ENCODE measurements at places on chromosomes 12 and 14.
A peak's percentile ranks its signal among the peaks of the same experiment; 100 is the strongest.

- DNase-seq: no peak
Measured at GRCh38 chr14:58401587-58401986, 5.9 kb downstream of the TOMM20L start.

DNA sequence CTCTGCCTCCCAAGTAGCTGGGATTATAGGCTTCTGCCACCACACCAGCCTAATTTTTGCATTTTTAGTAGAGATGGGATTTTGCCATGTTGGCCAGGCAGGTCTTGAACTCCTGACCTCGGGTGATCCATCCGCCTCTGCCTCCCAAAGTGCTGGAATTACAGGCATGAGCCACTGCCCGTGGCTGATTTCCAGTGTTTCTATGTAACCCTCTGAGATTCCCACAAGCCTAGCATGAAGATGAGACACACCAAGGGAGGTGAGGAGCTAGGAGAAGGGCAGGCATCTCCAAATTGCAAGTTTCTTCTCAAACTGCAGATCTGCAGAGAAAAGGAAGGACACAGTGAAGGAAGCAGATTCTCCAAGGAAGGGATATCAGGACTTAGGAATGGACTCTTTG lies 125.0 kb downstream of the CACNA1C start:
- no peak for DNase-seq

DNA sequence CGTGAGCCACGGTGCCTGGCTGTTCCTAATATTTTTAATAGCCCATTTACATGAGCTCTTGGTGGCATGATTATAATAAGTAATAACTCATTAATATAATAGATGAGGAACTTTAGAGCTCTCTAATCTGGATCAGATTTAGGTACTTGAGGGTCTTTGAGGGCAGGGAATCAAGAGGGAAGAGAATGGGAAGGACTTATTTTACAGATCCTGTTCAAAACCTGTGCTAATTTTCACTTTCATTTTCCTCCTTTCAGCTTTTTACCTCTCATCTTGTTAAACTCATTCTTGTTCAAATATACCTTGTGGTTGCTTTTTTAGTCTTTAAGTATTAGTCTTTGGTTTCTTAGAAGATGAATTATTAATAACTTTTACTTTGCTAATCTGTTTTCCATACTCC lies 5.6 kb downstream of the NECAP1 start:
- no peak for DNase-seq

- DNase-seq: no peak
Measured at GRCh38 chr12:113638460-113638775, 166.7 kb upstream of the LHX5 start.

DNA sequence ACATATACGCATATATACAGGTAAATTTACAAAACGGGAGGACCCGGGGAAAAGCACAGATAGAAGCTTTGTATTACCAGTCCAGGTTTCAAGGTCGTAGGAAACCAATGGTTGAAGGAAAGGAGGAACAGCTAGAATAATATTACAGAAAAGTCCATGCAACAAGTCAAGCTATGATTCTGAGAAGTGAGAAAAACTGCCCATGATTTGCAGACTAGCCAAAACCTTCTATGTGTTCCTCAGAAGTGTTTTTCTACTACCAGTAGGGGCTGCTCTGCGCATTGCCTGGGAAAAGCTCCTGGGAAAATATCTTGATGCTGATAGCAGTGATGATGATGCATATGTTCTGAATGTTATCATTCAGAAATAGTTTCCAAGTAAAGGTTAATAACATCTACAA lies 2.2 kb downstream of the PDZRN4 start:
- no peak for DNase-seq

DNA sequence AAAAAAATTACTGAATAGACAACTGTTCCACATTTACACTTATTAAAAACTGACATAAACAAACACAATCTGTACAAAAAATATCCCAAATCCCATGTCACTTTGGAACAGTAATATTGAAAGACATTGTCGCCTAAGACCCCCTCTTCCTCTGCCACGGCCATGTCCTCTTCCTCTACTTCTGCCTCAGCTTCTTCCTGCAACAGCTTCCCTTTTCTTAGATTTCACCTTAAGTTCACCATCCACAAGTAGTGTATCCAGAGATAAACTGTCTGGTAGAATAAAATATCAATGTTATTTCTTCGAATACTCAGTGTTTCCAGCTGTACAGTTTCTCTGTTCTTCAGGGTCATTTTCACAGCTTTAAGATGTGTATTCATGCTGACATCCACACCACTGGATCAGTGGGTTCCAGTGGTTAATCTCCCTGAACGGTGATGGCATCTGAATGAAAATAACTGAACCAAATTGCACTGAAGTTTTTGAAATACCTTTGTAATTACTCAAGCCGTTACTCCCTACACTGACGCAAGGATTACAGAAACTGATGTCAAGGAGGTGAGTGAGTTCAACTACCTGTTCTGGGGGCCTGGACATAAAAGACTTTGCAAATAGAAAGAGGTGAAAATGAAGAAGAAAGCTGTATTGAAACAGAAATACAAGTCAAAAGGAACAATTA lies 208.5 kb downstream of the C12orf50 start:
- peak; percentile 71 for DNase-seq

- no peak for DNase-seq
Measured at GRCh38 chr12:116138364-116138763, 139.1 kb downstream of the MED13L start.

- DNase-seq: no peak
Measured at GRCh38 chr14:44928793-44929192, 33.0 kb downstream of the KLHL28 start.

DNA sequence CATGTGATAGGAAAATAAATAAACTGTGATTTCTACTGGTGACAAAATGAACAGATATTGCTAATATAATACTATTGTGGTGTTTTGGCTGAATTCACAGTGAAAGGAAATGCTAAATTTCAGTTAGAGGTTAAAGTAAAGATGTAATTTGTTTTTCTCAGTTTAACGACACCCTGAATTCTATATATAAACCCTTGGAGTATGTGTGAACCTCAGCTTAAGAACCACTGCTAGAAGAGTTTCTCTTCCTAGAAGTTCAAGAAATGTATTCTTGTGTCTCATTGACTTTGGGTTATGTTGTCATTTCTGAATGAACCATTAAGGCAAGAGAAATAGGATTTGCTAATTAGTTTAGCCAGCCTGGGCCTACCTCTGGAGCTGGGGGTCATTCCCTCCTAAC lies 8.2 kb downstream of the FBXO34 start:
- DNase-seq: no peak

DNA sequence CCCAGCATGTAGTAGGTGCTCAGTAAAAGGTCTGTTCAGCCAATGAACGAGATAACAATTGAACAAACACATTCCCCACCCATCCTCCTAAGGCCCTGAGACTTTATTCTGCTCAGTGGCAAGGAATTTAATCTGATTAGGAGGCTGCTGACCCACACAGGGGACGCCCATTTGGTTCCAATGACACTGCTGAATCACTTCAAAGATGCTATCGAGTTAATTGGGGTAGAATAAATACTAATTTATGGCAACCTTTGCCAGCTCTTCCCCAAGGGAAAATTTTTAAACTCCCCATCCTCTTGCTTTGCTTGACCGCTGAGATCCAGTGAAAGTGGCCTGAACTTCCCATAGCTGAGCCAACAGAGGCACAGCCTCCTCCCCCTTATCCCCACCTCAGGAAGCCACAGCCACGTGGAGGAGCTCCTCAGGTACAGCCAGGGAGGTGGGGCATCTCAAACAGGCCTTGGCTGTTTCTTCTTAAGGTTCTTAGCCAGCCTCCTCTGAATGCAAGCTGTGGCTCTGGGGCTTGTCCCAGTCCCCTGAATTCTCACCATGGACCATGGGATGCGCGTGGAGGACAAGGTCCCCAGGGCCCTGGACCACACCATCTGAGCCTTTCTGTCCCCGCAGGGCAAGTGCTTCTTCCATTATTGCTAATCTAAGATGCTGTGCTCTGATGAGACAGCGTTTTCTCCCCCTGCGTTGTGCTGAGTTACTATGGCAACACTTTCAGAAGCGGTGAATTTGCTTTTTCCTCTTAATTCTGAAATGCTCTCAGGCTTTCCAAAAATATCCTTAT lies 26.7 kb downstream of the C14orf132 start:
- DNase-seq: no peak

GRCh38 chr12:128052331-128052730 lies 214.6 kb upstream of the TMEM132C start:
- no peak for DNase-seq

GRCh38 chr14:99924379-99924778 lies 131.2 kb downstream of the EML1 start:
- no peak for DNase-seq

DNA sequence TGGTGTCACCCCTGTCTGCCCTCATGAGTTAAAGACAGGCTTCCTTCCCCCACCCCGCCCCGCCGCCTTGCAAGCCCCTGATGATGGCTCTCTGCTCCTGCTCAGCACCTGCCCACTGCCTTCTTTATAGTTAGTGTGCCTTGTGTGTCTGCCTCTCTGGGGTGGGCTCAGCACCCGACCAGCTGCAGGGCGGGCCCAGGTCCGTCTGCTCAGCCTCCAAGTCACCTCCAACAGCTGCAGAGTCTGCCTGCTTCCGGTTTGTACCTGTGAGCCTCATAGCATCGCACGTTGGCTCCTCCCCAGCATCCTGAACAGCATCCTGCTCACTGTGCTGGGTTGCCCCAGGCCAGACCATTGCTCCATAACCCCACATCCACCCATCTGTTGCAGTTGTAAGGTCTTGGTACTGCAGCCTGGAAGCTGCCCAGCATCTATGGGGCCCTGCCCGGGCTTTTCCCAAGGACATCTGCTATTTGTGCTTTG lies 3.5 kb downstream of the TGFB3 start:
- DNase-seq: no peak

DNA sequence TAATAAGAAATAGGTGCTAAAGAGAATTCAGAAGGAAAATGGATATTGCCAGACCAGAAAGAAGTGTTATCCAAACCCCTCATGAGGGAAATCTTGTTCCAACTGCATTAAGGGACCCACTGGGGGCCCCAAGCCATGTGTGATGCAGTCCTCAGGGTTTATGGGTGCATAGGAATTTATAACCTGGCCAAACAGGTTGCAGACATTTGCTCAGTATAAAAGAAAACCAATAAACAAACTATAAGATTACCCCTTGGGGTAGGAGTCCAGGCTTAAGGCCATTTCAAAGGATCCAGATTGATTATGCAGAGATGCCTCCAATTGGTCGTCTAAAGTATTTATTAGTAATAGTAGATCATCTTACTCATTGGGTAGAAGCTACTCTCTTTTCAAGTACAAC lies 240.9 kb upstream of the DIO3 start:
- DNase-seq: no peak

DNA sequence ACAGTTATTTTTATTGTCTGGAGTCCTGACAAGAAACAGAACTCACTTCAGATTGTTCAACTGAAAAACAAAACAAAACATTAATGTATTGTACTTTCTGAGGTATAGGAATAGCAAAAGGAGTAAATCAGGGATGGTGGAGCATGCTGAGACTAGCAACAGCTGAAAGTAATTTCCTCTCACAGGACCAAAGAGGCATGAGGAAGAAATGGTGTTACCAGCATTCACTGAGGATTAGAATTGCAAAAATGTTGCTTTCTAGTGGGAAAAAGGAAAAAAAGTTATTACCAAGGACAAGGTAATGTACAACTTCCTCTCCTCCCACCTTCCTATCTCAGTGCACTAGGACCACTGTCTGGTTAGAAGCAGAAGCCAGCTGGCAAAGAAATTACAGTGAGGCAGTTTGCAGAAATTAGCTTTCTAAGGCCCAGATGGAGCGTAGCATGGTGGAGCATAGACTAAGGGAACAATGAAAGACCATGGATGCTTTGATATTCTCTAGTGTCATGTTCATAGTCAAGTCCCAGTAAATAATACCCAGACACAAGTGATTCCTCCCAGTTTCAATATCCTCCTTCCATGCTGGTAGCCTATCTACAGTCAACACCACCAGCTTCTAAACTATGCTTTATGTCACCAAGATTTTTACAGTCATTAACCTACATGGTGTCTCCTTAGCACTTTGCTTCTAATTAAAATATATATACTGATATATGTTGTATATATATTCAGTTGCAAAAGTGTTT lies 133.7 kb upstream of the DCN start:
- no peak for DNase-seq

GRCh38 chr14:22070119-22070982 lies 396.7 kb upstream of the OR4E1 start:
- DNase-seq: peak; percentile 11

- peak; percentile 37 for DNase-seq
Measured at GRCh38 chr14:105067140-105067968, 2.1 kb upstream of the GPR132 start.

DNA sequence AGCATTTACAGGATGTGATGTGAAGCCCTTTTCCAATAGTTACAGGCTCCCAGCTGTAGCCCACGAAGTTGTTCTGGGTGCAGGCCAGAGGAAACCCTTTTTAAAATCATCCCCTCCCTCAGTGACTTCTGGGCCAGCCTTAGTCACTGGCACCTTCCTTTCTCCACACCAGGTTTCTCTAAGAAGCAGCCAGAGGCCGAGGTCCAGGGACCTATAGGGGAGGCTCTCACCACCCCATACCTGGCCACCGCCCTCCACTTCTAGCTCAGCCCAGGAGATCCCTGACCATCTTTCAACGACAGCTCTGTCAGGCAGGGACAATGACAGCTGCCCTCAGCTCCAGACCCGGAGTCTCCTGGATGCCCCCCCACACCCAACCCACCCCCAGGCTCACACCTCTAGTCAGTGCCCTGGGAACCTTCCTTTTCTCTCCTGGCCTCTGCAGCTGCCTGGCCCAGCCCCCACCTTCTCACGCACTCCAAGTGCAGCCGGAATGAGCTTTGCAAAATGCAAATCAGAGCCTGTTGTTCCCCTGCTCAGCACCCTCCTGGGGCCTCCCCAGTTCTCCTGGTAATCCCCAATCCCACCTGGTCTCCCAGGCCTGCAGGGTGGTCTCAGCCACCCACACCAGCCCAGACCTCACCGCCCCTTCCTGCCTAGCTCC lies 46.7 kb downstream of the TESC start:
- no peak for DNase-seq

Measured in mammary epithelial cell (primary cell).